ENCODE measurements at places on chromosomes 12 and 14.
A peak's percentile ranks its signal among the peaks of the same experiment; 100 is the strongest.

DNA sequence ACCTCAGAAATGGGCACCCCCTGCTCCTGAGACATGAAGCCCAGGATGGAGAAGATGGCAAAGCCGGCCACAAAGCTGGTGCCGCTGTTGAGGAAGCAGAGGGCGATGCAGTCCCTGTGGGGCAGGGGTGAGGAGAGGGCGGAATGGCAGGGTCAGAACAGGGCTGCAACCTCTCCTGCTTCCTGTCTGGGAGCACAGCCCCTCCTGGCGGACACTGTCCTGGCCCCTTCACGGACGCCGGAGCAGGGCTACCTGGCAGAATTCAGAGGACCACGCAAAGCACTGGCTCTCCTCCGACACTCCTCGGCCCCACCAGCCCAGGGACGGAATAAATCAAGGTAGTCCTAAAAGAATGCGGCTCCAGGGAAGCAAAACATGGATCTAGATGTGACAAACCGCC, 12.4 kb upstream of the SLC6A12 start:
- no peak for DNase-seq

- no peak for DNase-seq
Observed at GRCh38 chr12:77033658-77034536, 31.5 kb downstream of the E2F7 start.

GRCh38 chr12:56178347-56178746, 10.9 kb downstream of the SMARCC2 start:
- DNase-seq, result no peak

- DNase-seq, result no peak
Observed at GRCh38 chr12:6821591-6822425, at the start of gene GPR162. Gene GPR162 (plus strand): TSS chr12:6821821. CDS start chr12:6823899, 2,078 bp downstream.

GRCh38 chr12:107557589-107558100, 128.0 kb upstream of the PWP1 start:
- no peak for DNase-seq

GRCh38 chr14:58238252-58239243, 6.1 kb upstream of the PSMA3 start:
- DNase-seq, result no peak

DNA sequence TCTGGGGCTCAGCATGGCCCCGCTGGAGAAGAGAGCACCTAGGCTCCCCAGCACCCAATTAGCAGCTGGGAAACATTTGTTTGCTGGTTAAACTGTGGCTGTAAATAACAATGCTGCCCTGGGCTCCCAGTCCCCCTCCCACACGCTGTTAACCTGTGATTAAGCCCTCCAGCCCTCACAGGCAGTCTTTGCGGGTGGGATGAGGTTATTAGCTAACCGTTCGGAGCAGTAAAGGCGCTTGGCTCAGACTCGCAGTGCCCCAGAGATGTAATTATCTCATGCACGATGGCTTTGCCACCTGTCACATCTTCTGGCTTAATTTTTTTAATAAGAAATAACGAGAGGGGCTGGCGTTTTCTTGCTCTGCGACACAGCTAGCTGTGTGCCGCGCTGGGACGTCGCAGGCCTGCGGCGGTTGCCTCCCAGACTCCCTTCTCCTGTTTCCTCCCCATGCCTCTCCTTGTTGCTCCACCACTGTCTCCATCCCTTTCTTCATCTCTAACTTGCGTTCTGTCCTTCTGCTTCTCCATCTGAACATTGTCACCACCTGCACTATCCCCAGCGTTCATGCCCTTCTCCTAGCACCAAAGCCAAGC, 239.2 kb upstream of the FKBP4 start:
- no peak for DNase-seq

DNA sequence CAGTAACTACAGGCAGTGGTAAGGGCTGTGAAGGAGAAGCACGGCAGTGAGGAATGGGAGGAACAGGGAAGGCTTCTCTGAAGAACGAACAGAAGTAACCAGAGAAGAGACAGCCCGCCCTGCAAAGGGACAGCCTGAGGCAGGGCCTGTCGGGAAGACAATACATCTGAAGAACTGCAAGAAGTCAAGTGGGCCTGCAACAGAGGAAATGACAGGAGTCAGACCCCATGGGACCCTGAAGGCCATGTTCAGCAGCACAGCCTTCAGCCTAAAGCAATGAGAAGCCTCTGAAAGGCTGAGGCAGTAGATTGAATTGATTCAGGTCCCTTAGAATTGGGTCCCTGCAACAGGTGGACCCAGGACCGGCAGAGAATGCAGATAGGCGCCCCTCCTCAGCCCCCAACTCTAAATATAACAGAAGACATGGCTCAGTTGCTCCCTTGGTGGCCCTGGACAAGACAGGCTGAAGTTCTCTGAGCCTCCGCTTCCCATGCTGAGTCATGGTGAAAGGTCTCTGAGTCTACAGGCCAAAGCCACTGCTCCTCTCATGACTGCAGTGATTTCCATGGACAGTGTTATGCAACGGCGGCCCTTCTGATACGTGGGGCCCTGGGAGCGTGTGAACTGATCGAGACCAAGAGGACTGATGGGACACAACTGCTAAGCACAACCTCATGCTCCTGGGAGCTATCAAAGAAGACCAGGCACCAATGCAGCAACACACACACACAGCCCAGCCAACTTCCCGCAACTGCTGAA, 10.8 kb upstream of the ACTR6 start:
- DNase-seq, result no peak

- DNase-seq, result no peak
Observed at GRCh38 chr14:103692159-103692558, 23.1 kb downstream of the XRCC3 start.

DNA sequence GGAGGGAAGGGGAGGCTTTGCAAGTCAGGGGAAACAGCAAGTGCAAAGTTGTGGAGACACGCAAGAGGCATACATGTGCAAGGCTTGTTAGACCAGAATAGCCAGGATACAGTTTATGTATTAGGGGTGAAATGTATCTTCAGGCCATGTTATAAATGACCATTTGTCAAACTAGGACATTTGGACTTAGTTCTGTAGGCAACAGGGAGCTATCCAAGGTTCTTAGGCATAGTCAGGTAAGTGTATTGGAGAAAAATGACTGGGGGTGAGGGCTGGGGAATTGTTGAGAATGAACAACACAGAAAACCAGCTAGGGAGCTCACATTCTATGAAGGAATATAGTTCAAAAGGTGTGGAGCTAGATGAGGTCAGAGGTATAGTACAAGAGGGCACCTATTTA, 42.5 kb downstream of the TPH2 start:
- DNase-seq, result no peak

- no peak for DNase-seq
Observed at GRCh38 chr14:93035917-93036651, 79.6 kb downstream of the ITPK1 start.

DNA sequence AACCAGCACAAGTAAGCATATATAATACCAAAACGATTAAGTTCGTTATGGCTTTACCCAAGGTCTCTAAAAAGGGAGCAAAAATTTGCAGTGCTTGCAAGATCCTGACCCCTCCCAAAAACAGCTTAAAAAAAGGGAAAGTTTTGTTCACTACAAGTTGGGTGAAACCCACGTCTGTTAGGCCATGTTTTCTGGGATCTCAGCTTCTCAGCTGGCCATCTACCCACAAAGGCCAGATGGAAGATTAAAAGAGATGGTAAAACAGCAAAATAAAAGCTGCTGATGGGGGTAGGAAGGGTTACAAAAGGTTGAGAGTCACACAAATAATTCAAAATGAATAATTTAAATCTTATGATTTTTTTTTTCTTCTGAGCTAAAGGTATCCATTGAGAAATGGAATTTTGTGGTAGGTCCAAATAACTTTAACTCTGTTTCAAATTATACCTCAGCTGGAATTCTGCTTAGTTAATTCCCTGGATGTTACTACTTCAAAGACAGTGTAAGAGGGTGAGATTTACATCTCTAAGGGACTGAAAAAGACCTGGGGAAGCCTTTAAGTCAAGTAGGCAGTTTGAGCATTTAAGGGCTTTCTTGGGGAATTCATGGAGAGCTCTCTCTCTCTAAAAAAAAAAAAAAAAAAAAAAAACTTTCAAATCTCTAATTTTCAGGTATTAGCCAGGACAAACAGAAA, 185.6 kb upstream of the NAV3 start:
- no peak for DNase-seq

GRCh38 chr12:42779186-42779859, 189.8 kb upstream of the PRICKLE1 start:
- no peak for DNase-seq

DNA sequence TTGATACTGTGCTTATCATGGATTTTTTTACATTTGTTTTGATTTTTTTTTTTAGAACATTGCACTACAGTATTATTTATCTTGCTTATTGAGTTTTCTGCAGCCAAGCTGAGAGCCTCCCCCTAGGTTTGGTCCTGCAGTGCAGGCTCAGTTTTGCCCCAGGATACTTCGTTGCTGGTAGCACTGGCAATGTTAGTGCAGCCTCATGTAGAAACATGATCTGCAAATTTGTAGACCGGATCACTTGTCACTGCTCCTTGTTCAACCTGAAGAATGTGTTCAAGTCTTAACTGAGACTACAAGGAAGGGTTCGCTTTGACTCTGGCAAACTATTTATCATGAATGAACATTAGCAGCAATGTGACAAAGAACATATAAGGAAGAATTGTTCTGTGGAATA, 377.2 kb upstream of the PDE3A start:
- no peak for DNase-seq

GRCh38 chr12:10501030-10501429, 4.7 kb upstream of the EIF2S3B start:
- no peak for DNase-seq

- no peak for DNase-seq
Observed at GRCh38 chr12:103207936-103208335, 250.5 kb downstream of the ASCL1 start.

DNA sequence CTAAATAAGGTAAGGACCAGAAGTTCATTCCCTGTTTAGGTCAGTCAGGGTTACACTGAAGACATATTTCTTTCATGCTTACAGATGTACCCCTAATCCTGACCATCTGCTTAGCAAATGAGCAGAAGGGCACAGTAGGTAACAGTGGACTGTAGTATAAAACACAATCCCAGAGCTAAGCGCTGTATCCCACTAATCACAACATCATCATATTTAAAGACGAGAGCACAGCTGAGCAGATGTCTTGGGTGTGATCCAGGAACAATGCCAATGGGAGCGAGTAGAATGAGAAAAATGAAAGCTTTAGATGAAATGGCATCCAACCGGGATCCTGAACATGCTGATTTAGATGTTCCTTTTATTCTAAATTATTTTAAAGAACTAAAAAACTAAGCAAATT, 213.4 kb downstream of the CCER1 start:
- DNase-seq, result no peak

GRCh38 chr12:52602552-52602951, 1.3 kb upstream of the KRT72 start:
- no peak for DNase-seq

- DNase-seq, result no peak
Observed at GRCh38 chr12:12930633-12931219, 21.2 kb downstream of the GPRC5D start.

- DNase-seq, result no peak
Observed at GRCh38 chr12:16165506-16165905, 112.0 kb downstream of the SLC15A5 start.

GRCh38 chr14:23435543-23436326, at the start of gene MYH7:
Gene MYH7 (minus strand): TSS chr14:23435660. CDS start chr14:23433732, 1,928 bp downstream.
- no peak for DNase-seq

- no peak for DNase-seq
Observed at GRCh38 chr14:74064883-74065282, 19.4 kb downstream of the ALDH6A1 start.

GRCh38 chr12:124915239-124916236, 1.1 kb upstream of the UBC start:
- DNase-seq, result no peak

DNA sequence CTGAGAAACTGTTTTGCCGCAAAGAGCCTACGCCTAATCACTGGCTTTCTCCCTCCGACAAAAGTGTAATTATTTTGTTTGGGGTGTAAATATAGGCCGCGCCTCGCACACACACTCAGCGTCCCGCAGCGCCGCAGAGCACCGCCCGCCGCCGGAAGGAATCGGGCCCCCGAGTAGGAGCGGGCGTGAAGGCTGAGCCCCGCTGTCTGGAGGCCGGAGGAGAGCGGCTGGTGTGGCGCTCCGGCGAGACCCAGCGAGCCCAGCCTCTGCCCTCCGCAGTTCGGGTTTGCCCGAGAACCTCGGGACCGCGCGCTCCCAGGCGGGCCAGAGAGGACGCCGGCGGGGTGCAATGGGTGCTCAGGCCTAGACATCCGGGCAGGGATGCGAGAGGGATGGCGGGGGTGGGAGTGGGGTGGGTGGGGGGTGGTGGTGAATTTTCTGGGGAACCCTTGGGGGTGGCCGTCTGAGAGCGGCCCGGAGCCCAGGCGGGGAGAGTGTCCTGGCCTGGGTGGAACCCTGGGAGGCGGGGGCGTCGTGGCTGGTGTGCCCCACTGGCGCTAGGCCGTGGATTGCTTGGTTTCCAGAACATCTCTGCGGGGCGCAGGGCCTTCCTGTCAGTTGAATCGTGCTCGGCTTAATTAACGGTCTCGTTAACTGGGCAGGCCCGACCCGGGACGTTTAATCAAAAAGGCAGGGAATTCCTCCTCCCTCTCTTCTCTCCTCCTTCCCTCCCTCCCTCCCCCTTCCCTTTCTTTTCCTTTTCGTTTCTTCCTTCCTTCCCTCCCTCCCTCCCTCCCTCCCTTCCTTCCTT, 4.7 kb upstream of the LHX5 start:
- DNase-seq, result no peak

DNA sequence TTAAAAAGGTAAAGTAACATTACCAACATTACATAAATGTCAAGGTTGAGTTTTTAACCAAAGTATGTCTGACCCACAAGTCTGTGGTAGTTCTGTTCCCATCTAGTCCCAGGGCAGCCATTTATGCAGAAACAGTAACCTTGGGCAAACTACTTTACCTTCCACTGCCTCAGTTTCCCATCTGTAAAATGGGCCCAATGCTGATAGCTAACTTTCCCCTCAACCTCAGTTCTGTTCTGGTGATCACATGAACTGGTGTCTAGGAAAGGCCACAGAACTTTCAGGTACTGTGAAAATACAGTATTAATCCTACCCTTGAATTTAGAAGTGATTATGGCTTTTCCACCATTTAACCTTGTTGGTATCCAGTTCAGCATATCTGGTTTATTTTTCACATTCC, 113.6 kb downstream of the ZFP36L1 start:
- DNase-seq, result no peak

DNA sequence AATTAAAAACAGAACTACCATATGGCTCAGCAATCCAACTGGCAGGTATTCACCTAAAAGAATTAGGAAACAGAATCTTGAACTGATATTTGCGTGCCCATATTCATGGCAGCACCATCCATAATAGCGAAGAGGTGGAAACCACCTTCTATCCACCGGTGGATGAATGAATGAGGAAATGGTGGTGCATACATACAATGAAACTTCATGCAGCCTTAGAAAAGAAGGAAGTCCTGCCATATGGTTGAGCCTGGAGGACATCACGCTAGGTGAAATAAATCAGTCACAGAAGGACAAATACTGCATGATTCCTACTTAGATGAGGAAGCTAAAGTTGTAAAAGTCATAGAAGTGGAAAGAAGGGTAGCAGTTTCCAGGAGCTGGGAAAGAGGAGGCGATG, 6.6 kb downstream of the TCL1A start:
- no peak for DNase-seq

GRCh38 chr12:8834230-8834629, 11.8 kb downstream of the A2ML1 start:
- DNase-seq, result no peak

- peak; percentile 34 for DNase-seq
Observed at GRCh38 chr14:24710403-24711112, 76.6 kb upstream of the GZMB start.

Data from activated CD4-positive, alpha-beta T cell treated with anti-CD3 and anti-CD28 coated beads, Interleukin-2, amount 50 U/mL, for 4 hours (primary cell).